Activated naive CD4-positive, alpha-beta T cell treated with Interleukin-2 at 50 U/mL for 16 hours (primary cell): ENCODE measurements at places on chromosomes 12 and 14.

DNA sequence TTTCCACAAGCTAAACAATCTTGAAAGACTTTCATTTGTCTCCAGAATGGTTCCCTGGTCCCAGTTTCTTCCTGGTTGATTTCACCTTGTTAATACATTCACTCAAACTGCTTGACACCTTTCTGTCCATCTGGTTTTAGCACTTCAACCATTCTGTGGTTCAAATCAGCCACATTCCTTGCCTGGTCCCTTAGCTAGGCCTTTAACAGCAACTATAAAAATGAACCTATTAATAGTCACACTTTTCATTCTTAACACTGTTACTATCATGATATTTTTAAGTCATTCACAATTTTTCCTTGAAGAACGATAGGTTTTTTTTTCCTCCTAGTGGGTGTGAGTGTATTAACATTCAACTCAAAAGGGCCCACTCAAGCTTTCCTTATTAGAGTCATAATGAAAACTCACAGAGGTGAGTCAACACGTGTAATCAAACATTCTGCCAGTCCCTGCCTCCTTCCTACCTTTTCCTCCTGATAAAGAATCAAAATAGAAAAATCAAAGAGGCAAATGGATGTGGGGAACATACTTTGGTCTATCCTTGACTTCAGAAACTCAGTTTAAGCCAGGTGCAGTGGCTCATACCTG, 34.4 kb upstream of the CCNT1 start:
- no peak for DNase-seq

GRCh38 chr12:119840168-119840567, 37.0 kb downstream of the CIT start:
- no peak for DNase-seq

- DNase-seq = no peak
Observed at GRCh38 chr12:22069851-22070250, 23.8 kb downstream of the CMAS start.

GRCh38 chr12:63276537-63277365, 125.8 kb upstream of the AVPR1A start:
- no peak for DNase-seq
